ENCODE measurements at places on chromosomes 7 and 10.
A peak's percentile ranks its signal among the peaks of the same experiment; 100 is the strongest.

GRCh38 chr10:65518379-65518778, 1407.5 kb upstream of the LRRTM3 start:
- peak; percentile 76 for DNase-seq

GRCh38 chr10:61321041-61321857, 131.9 kb downstream of the TMEM26 start:
- DNase-seq = no peak

DNA sequence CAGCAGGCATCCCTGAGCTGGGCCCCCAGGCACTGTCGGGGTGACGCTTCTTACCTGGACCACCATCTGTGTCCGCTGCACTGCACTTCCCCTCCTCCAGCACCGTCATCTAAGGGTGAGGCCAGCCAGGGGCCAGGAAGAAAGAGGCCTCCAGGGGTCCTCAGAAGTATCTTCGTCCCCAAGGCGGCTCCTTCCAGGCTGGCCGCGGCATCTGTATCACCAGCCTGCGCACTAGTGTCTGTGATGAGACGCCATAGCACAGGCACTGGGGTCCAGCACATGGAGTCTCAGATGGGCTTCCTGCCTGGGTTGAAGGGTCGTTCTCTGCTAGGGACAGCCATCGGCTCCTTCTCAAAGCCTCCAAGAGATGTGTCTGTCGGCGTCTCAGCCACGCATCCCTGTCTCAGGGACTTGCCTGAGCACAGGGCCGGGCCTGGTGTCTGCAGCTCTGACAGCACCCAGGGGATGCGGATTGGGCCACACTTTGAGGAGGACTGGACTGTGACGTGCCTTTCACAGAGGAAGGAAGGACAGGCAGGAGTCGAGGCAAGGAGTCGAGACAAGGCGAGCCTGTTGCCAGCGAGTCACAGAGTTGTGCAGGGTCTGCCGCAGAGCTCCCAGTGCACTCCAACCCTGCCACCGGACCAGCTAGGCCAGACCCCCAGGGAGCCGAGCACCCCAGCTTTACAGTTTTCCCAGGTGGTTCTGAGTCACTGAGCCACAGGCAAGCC, 101.5 kb upstream of the DIP2C start:
- DNase-seq = no peak

DNA sequence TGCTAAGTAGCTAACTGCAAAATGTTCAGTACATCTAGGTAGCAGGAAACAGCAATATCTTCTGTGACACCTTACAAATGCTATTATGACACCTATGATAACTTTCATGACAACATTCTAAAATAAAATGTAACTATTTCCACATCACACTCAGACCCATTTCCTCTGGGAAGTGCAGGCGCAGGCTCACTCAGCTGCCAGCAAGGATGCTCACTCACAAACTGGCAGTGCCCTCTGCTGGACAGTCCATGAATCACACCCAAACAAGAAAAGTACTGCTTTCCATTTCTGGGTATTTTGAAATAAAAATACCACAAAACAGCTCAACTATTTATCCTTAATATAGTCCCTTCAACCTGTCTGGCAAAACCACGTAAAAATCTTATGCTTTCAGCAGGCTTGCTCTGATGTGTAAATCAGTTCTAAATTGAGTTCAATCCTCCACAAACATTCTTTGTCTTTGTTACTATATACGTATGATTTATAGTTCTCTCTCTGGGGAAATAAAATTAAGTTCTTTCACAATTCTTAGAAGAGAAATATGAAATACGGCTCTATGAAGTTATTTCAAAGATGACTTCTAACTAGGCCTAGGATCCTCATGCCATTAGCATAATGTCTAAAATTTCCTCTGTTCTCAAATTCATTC, 176.6 kb downstream of the PARD3 start:
- peak; percentile 80 for DNase-seq
